ENCODE measurements at places on chromosomes 6 and 20. TPM values are rescaled to one million over a fixed set of nuclear protein-coding genes. Genes with fewer than 3 reads are reported as not detected.

Gene RCAN2
- 6.9 TPM for total RNA-seq

Gene SLC32A1
- not detected for total RNA-seq

Gene TRIM40
- total RNA-seq, result not detected

Gene TMEM181
- total RNA-seq, result 26.5 TPM

DNA sequence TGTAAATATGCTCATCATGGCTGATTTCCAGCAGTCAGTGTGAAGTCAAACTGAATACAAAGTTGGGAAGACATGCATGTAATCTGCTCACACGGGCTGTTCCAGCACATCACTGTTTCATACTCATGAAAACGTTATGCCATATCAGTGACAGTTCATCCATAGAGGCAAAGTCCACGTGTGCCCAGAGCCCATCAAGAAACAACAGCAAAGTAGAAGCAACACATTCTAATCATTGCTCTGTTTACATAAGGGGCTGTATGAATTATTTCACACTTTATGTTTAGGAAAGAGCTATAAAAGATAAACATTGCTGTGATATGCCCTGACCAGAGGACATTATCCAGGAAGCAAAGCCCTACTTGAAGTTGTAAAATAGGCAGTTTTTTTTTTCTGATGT is 157.0 kb upstream of the ENPP5 start:
- H3K27ac ChIP-seq, result no peak overlapping the region
- no peak for DNase-seq
- H3K27me3 ChIP-seq, result no peaks in the 10 kb centered on the region

GRCh38 chr6:142821164-142821716 is 123.7 kb downstream of the HIVEP2 start:
- H3K4me3 ChIP-seq, result no peak overlapping the region
- no peak for DNase-seq
- H3K27me3 ChIP-seq, result no peaks in the 10 kb centered on the region
- no peak overlapping the region for H3K27ac ChIP-seq
- peaks cover 13% of the 10 kb centered on the region for H3K4me1 ChIP-seq

GRCh38 chr6:154921482-154921881 is 73.6 kb upstream of the TIAM2 start:
- H3K4me1 ChIP-seq, result peaks cover 7% of the 10 kb centered on the region
- H3K4me3 ChIP-seq, result no peak overlapping the region
- no peak for DNase-seq
- no peaks in the 10 kb centered on the region for H3K36me3 ChIP-seq
- no peak overlapping the region for H3K27ac ChIP-seq

DNA sequence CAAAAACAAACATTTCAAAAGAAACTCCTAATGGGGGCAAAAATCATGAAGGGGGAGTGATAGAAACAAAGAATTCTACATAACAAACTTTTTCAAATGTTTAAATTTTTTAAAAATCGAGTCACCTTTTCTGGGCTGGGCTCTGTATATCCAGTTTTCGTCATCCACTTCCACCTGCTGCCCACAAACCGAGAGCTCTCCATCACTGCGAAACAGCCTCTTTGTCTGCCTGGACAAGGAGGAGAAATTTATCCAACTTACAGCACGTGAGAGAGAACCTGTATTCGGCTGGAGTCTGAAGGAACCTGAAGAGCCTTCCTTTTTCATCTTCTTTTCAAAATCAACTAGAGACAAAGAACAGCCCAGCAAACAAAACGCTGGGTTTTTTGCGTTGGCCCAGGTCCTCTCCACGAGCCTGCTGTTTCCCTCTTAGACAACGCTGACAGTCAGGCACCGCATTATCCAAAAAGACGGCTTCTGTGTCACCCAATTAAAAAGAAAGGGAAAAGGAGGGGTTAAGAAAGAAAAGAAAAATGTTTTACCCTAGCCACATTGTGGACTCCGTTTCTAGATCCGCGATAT is 72.4 kb upstream of the NHSL1 start:
- H3K4me3 ChIP-seq, result no peak overlapping the region
- peaks cover 25% of the 10 kb centered on the region for H3K4me1 ChIP-seq
- DNase-seq, result no peak
- no peak overlapping the region for H3K27ac ChIP-seq

DNA sequence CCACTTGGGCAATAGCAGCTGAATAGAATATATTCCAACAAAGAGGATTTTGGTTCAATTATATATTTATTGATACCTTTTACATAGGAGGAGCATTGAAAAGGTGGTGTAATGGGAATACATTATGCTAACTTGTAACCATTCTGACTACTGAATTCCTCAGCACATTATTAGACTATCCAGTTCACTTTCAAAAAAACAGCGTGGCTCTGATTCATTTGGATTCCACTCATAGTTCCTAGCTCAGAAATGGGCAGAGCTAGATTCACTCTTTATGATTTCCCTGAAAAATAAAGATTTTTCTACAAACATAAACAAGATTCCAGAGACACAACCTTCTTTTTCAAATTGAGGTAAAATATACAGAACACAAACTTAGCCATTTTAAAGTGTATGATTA is 9.2 kb upstream of the TRERF1 start:
- no peaks in the 10 kb centered on the region for H3K27me3 ChIP-seq
- no peak for DNase-seq
- H3K4me3 ChIP-seq, result no peak overlapping the region
- no peaks in the 10 kb centered on the region for H3K36me3 ChIP-seq
- no peak overlapping the region for H3K27ac ChIP-seq

DNA sequence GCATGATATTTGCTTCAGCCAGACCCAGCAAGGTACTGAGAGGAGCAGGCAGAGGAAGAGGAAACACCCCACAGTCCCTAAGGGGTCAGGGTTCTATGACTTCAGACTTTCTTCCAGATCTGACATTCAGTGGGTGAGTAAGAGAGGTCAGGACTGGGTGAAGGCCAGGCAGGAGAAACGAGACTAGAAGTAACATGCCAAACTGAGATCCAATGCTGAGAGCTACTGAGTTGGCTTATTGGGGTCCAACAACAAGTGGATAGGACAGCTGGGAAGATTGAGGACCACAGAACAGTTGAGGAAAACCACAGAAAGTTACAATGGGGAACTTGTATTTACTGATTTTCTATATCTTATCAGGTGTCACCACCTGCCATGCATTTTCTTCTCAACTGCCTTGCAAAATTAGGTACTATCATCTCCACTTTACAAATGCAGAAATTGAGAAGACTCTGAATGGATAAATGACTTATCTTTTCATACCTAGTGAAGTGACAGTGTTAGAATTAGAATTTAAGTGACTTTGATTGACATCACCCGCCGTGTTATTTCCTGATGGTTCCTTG is 43.8 kb upstream of the HIVEP1 start:
- H3K36me3 ChIP-seq, result no peaks in the 10 kb centered on the region
- no peak overlapping the region for H3K4me3 ChIP-seq
- H3K27me3 ChIP-seq, result no peaks in the 10 kb centered on the region

DNA sequence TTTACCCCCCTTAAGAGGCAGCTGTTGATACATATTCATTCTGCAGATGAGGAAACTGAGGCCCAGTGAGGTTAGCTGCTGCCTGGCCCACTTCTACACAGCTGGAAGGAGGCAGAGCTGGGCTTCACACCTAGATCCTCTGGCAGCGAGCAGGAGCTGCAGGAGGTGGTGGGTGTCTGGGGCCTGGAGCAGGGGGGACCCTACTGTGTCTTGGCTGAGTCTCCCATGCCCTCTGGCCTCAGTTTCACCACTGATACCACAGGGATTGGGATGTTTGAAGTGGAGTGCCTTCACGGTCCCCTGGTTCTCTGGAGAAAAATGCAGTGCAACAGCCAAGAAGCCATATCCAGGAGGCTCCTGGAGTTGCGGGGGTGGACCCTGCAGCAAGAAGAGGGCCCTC is 8.2 kb upstream of the BPIFA2 start:
- no peak overlapping the region for H3K4me3 ChIP-seq
- no peaks in the 10 kb centered on the region for H3K4me1 ChIP-seq
- H3K27ac ChIP-seq, result no peak overlapping the region
- H3K27me3 ChIP-seq, result peaks cover 41% of the 10 kb centered on the region
- peak; percentile 50 for DNase-seq

- no peak overlapping the region for H3K4me3 ChIP-seq
- no peaks in the 10 kb centered on the region for H3K36me3 ChIP-seq
- no peak for DNase-seq
- no peaks in the 10 kb centered on the region for H3K4me1 ChIP-seq
Observed at GRCh38 chr20:7207186-7207798, 439.8 kb downstream of the BMP2 start.

DNA sequence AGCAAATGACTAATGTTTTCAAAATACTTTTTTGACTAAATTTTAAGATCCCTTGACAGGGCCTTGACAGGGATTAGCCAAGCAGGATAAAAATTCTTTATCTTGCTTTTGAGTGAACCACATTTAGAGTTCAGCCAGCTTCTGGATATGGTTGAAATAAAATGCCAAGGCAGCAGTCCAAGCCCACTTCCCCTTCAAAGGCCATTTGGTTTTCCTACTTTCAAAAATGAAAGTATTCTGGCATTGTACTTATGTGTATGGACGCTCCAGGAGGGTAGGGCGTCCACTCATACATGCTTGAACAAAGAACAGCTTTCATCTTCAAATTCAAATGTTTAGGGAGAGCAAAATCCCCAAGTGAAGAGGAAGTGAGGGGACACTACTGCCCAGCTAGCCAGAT is 82.3 kb upstream of the BCLAF1 start:
- no peak for DNase-seq
- H3K4me1 ChIP-seq, result peaks cover 5% of the 10 kb centered on the region
- H3K36me3 ChIP-seq, result peaks cover 5% of the 10 kb centered on the region
- H3K27ac ChIP-seq, result no peak overlapping the region
- no peaks in the 10 kb centered on the region for H3K27me3 ChIP-seq

GRCh38 chr6:20180935-20181334 is 31.3 kb downstream of the MBOAT1 start:
- peaks cover 28% of the 10 kb centered on the region for H3K36me3 ChIP-seq
- H3K4me3 ChIP-seq, result no peak overlapping the region
- no peak overlapping the region for H3K27ac ChIP-seq
- DNase-seq, result no peak
- no peaks in the 10 kb centered on the region for H3K27me3 ChIP-seq

- H3K4me3 ChIP-seq, result no peak overlapping the region
- no peaks in the 10 kb centered on the region for H3K27me3 ChIP-seq
- no peak for DNase-seq
- no peak overlapping the region for H3K27ac ChIP-seq
- H3K4me1 ChIP-seq, result peaks cover 35% of the 10 kb centered on the region
Observed at GRCh38 chr20:37297066-37297736, 7.7 kb downstream of the MANBAL start.

- peaks cover 4% of the 10 kb centered on the region for H3K36me3 ChIP-seq
- DNase-seq, result no peak
- no peak overlapping the region for H3K4me3 ChIP-seq
- H3K4me1 ChIP-seq, result peaks cover 10% of the 10 kb centered on the region
- H3K27me3 ChIP-seq, result peaks cover 19% of the 10 kb centered on the region
- H3K27ac ChIP-seq, result no peak overlapping the region
Observed at GRCh38 chr6:134419716-134420115, 101.8 kb upstream of the SGK1 start.

- peak; percentile 42 for DNase-seq
- peaks cover 25% of the 10 kb centered on the region for H3K4me1 ChIP-seq
- peaks cover 39% of the 10 kb centered on the region for H3K27me3 ChIP-seq
- peak overlapping the region; percentile 69 for H3K4me3 ChIP-seq
- no peaks in the 10 kb centered on the region for H3K36me3 ChIP-seq
- no peak overlapping the region for H3K27ac ChIP-seq
Observed at GRCh38 chr20:37567331-37567665, 39.6 kb upstream of the BLCAP start.

- H3K4me1 ChIP-seq, result peaks cover 10% of the 10 kb centered on the region
- peaks cover 27% of the 10 kb centered on the region for H3K27me3 ChIP-seq
- DNase-seq, result no peak
- no peak overlapping the region for H3K4me3 ChIP-seq
Observed at GRCh38 chr20:2991532-2991931, 51.9 kb upstream of the GNRH2 start.

GRCh38 chr6:36023996-36024795 is at the start of gene SLC26A8:
TSS of gene SLC26A8 (minus strand) at chr6:36024641. CDS start at chr6:36019707, 4,934 bp downstream.
- no peak for DNase-seq
- H3K36me3 ChIP-seq, result no peaks in the 10 kb centered on the region
- peaks cover 13% of the 10 kb centered on the region for H3K4me1 ChIP-seq
- no peak within 1 kb of the TSS for H3K27ac ChIP-seq
- H3K27me3 ChIP-seq, result peaks cover 24% of the 10 kb centered on the region

GRCh38 chr20:37726971-37727956 is 33.4 kb downstream of the CTNNBL1 start:
- H3K36me3 ChIP-seq, result peaks cover 17% of the 10 kb centered on the region
- H3K27me3 ChIP-seq, result no peaks in the 10 kb centered on the region
- no peak for DNase-seq
- peaks cover 52% of the 10 kb centered on the region for H3K4me1 ChIP-seq
- peak overlapping the region; percentile 62 for H3K4me3 ChIP-seq

- no peak for DNase-seq
- H3K4me3 ChIP-seq, result no peak overlapping the region
- H3K27me3 ChIP-seq, result peaks cover 8% of the 10 kb centered on the region
- no peaks in the 10 kb centered on the region for H3K36me3 ChIP-seq
- no peak overlapping the region for H3K27ac ChIP-seq
Observed at GRCh38 chr20:61532736-61533135, 280.7 kb downstream of the CDH4 start.

Data from type B pancreatic cell (in vitro differentiated cells).